D721Med (cell line): ENCODE measurements at places on chromosomes 3 and 15.

DNA sequence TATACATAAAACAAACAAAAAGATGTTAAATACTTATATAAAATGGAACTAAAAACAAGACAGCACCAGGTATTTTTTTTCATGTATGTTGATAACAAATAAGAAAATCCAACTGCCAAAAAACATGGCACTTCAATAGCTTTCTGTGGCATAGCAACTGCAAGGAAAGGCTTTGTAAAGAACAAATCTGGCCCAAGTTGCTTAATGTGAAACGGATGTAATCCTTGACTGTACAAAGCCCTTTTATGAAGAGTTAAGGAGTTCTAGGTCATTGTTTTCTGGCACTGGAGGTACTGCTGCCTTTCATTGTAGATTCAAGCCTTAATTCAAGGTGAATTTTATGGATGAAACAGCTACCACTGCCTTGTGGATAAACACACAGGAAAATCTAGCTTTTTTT, 68.8 kb upstream of the SLC12A8 start:
- DNase-seq = no peak

DNA sequence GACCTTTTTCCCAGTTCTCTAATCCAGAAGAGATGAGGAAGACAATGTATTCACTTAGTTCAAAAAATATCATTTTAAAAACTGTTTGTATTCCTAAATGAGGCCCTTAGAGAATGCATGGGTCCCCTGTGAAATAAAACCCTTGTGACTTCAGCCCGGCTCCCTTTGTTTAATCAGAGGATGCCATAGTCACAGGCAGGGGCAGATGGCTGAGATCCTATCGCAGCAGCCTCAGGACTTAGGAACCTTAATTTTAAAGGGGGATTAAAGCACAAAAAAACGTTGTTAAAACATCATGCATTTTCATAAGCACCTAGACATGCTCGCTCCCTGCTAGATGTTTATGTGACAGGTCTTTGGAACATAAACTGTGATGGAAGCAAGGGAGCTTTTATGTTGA, 176.6 kb downstream of the IL20RB start:
- no peak for DNase-seq

DNA sequence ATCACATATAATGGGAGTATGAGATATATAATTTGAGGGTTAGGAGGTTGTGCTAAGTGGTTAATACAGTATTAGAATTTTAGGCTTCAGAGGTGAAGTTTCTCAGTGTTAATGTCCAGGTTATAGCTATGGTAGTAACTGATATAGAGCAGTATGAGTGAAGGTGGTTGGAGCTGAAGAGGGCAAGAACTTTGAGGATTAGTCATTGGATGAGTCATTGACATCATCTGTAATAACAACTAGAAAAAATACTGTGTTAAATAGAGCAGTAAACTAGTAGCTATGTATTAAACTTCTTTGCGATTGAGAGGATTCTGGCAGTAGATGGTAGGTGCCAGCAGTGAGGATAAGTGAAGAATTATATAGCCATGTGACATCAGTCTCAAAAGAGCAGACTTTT, 47.5 kb upstream of the EIF3J start:
- DNase-seq = no peak

GRCh38 chr3:123499322-123499721, 50.4 kb upstream of the ADCY5 start:
- no peak for DNase-seq

GRCh38 chr3:44529927-44530326, 25.1 kb upstream of the ZKSCAN7 start:
- DNase-seq = no peak

DNA sequence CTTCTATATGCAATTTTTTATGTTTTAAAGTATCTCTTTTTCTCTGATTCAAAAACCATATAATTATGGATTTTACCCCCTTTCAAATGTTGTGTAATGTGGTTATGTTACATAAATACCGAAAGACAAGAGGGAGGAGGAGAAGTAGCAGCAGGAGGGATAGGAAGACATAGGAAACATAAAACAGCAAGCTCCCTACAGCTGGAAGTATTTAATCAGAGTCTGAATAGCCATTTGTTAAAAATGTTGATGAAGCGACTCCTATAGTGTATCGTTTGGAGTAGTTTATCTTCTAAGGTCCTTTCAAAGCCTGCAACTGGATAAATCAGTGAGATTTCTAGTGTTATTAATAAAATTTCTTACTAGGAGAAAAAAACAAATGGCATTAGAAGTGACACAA, 598.1 kb upstream of the GOLIM4 start:
- DNase-seq = no peak

DNA sequence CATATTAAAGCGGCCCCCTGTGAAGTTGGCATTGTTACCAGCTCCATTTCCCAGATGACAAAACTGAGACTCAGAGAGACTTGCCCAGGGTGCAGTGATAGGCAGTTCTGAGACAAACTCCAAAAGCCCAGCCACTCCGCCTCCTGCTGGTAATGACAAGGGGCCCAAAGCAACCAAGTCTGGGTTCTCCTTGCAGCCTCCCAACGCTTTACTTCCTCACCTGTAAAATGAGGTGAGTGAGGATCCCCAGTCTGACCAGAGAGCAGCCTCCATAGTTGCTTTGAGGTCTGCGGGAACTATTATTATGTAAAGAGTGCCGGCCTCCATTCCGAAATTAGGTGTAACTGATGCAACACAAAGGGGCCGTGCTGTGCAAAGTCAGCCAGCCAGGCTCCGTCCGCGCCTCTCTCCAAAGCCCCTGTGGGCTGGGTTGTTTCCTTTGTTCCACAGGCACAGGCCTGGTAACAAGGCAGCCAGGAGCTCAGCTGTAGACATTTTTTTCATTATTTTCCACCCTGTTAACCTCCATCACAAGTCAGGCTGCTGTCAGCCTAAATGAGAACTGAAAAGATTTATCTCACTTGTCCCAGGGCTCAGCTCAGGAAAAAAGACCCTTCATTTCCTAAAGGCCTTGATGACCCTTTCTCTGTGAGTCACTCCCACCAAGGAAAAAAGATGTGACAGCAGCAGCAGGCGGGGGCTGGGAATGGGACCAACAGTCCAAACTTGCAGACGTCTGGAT, 139.1 kb upstream of the RAD18 start:
- DNase-seq = no peak

GRCh38 chr3:122691195-122691594, 10.6 kb downstream of the PARP14 start:
- no peak for DNase-seq

GRCh38 chr15:89490814-89491315, 5.5 kb downstream of the RHCG start:
- DNase-seq = no peak

DNA sequence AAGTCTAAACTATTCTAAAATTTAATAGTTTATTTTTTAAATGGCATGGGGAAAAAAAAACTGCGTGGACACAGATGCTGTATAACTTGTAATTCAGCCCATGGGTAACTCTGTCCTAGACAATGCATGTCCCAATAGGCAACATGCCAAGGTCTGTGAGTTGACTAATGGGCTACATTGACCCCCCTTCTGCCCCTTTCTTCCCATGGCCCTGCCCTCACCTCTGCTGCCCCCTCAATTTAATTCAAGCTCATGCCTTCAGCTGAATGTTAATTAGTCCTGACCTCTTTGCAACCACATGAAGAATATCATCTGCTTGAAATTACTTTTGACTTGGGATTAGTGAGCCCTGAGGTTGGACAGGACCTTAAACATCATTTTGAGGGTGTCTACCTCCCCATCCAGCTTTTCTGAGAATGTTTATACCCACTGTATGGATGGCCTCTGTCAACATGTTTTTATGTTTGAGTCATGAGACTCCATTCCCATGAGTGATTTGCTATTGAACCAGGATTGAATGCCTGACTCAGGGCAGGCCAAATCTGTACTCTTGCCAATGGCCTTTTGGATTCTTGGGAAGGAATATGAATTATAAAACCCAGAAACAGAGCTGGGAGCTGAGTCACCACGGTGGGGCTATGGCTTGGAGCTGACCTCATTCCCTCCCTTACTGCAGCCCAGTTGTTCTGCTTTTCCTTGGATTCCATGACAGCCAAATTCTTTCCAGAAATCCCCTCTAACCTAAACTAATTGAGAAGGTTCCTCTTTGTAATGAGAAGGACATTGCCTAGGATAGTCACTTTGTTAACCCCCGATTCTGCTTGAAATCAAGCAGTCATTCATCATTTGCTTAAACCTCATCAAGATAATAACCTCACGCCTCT, 33.5 kb upstream of the PDE8A start:
- no peak for DNase-seq

DNA sequence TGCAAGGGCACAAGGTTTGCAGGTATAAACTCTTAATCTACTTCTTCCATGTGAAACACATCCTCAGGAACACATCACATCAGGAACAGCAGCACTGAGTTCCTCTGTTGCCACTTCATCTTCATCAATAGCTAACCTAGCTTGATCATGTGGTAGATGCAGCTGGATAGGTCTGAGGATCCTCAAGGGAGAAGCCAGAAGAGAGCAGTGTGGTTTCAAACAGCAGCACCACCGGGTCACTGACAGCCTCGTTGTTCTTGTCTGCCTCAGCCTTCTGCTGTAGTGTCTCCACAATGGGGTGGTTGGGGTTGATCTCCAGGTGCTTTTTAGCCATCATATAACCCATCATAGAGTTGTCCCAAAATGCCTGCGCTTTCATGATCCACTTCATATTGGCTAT, 58.8 kb downstream of the ADAM10 start:
- no peak for DNase-seq

DNA sequence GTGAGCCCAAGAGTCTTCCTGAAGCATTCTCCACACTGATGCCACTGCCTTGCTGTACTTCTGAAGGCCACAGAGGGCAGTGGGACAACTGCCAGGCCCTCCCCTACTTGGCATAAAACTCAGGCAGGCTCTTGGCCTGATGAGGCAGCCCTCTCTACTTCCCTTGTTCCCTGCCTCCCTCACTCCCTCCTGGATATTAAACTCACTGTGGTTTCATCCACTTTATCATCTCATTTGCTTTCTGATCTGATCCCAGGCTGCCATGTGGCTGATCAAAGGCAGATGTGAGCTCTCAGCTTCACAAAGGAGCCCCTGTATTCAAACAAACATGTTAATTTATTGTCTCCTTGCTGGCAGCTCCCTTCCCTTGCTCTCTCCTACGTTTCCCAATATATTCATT, 533.5 kb downstream of the IGSF11 start:
- no peak for DNase-seq

DNA sequence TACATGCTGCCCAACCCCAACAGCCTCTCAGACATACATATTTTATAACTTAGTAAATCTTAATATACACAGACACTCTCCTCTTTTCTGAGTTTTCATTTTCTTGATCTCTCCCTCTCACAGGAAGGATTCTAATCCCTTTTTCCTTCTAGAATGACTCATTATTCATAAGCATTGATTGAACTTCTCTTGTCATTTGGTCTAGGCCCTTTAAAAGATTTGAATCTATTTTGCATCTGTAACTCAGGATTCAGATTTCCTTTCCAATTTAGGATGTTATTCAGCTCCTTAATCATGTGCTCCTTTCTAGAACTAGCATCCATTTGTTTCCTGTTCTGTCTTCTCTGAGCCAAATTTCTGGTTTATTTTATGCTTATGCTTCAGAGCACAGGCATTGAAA, 624.5 kb upstream of the SGO1 start:
- no peak for DNase-seq

DNA sequence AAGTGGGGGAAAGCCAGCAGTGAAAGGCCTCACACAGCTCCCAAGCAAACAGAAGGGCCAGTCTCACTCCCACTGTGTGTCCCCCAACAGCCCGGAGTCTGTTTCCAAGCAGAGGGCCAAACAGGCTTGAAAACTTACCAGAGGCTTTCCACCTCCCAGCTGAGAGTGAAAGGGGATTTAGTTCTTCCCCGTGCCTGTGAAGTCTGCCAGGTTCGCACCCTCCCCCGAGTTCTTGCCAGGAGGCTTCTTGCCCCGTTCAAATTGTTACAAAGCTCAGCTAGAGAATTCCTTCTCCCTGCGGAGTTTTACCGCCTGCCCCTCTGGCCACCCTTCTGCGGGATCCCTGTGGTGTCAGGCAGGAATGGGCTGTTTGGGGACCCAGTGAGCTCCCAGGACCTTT, 68.0 kb upstream of the WNT7A start:
- DNase-seq = no peak

DNA sequence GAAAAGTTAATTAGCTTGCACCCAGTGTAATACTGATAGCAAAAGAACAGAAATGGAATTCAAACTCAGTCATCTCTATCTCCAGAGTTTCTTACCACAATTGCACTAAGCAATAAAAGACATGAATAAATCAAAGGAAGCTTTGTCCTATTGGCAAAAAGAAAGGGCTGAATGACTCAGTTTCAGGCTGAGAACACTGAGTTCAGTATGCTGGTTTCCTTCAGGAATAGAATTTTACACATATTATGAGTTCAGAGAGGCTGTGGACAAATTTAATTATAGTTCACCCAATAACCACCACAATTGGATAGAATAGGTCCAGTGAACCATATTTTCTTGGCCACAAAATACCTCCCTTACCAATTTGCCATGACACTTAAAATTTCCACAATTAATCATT, 249.7 kb downstream of the KCNMB2 start:
- DNase-seq = no peak

GRCh38 chr3:134459562-134459961, 26.2 kb downstream of the ANAPC13 start:
- no peak for DNase-seq

- no peak for DNase-seq
Observed at GRCh38 chr15:59739557-59740186, 50.6 kb upstream of the BNIP2 start.

GRCh38 chr3:177229791-177230190, 32.5 kb upstream of the TBL1XR1 start:
- DNase-seq = no peak

GRCh38 chr3:122908251-122908650, 113.4 kb downstream of the SLC49A4 start:
- DNase-seq = no peak

GRCh38 chr15:65533057-65533756, 2.9 kb downstream of the HACD3 start:
- peak; percentile 52 for DNase-seq

GRCh38 chr3:132598181-132598580, 1.1 kb downstream of the ACKR4 start:
- DNase-seq = no peak

DNA sequence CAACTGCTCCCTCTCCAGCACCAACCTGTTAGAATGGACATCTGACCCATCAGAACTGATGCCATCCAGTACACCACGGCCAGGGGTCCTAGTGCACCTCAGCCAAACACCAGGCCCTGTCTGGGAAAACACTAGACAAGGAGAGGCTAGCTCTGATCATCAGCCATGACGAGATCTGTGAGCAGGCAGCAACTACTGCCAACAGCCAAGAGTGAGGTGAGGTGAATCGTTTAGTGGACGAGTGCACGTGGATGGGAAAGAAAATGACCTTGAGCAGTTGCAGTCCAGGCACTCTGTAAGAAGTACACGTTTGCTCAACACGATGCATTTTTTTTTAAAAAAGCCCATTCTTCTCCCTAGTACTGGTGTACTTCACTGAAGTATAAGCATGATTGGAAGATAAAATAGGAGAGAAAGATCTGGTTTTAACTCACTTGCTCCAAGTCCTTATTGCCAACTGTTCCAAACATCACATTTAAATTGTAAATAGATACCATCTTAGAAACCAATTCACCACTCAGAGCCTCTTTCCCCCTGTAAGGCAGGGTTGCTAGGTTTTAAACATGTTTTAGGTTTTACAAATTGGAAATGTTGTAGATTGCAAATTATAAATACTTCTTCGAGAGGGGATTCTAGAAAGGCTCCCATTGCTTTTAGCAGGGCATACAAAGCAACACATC, 5.7 kb downstream of the ST8SIA2 start:
- DNase-seq = no peak

GRCh38 chr15:41806291-41807181, 21.4 kb upstream of the JMJD7 start:
- no peak for DNase-seq

GRCh38 chr3:148439254-148439822, 258.4 kb upstream of the AGTR1 start:
- DNase-seq = no peak

GRCh38 chr3:122799322-122799721, 4.5 kb downstream of the SLC49A4 start:
- no peak for DNase-seq
